ENCODE measurements at places on chromosomes 5 and 9.

GRCh38 chr9:36208521-36209253 is 18.0 kb downstream of the CLTA start:
- no peak for DNase-seq

DNA sequence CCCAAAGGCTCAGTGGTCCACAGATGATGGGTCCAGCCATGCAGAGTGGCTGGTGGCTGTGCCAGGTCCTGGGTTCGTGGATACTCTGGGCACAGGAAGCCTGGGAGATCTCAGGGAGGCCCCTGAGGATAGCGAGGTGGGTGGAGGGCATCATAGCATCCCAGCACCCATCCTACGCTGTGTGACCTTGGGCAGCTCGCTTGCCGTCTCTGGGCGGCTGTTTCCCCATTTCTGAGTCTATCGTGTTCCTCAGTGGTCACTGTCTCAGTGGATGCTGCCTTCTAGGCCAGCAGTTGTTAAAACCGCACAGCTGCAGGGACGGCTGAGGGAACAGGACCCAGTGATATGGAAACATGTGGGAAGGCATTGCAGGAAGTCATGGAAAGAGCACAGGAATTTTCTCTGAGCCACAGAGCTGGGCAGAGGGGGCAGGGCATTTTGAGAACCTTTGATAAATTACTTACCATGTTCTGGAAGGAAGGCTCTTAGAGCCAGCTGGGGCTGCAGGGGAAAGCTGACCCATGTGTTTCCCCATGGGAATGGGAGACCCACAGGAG is 86.4 kb upstream of the COL5A1 start:
- DNase-seq: peak; percentile 18

DNA sequence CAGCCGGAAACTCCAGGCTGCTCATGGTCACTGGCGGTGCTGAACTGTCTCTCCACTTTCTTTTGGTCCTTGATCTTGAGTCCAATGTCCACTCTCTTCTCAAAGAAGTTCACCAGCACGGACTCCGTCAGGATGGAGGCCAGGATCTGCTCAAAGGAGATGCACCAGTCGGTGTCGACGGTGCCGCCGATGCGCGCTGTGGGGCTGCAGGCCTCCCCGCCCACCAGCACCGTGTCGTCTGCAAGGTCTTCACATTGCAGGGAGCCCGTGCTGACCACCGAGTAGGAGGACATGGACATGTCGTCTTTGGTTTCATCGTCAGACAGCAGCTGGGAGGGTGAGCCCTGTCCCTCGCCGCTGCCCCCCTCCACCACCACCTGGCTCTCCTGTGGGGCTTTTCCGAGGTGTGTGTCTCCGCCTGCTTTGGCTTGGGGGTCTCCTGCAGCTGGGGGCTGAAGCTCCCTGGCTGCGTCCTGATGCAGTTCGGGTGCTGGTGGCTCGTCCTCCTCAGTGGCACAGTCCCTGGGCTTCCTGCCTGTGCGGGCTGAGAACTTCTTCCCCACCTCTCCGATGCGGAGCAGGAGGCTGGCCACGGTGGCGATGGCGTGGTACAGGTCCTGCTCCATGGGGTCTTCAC is 5.0 kb upstream of the MRNIP start:
- DNase-seq: no peak

- no peak for DNase-seq
Measured at GRCh38 chr9:127390563-127390962, 6.4 kb upstream of the SLC2A8 start.

DNA sequence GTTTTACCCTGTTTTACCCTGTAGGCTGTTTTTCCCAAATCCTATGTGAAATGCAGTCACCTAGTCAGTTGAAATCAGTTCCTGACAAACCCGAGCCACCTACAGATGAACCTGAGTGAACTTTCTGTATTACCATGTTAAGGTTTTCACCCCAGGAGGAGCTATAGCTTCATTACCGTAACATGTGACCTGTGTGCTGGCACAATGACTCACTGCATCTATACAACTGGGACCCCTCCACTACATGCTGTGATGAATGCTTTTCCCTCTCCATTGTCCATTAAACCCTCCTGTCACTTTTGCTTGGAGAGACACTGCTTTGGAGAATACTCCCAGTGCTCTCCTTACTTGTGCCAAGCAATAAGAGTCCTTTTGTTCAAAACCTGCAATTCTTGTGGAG is 1974.8 kb downstream of the EFNA5 start:
- DNase-seq: no peak

- DNase-seq: peak; percentile 21
Measured at GRCh38 chr5:140341591-140341990, 4.8 kb downstream of the HBEGF start.

GRCh38 chr5:67353500-67354450 is 157.2 kb upstream of the CD180 start:
- no peak for DNase-seq

- no peak for DNase-seq
Measured at GRCh38 chr5:174281089-174281760, 235.7 kb downstream of the NSG2 start.

DNA sequence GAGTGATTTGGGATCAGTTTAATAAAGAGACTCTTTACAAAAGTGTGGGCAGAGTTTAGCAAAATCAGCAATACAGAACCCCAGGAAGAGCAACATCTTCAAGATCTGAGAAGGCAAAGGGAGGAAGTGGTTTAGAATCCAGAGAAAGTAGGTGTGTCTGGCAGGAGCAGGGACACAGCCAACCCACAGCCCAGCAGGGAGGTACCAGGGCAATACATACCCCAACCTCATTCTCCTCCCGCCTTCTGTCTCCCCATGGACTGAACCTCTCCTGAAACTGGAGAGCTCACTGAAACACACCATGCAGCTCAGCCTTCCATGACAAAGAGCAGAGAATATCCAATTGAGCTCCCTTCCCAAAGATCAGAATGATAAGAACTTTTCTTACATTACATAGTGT is 283.4 kb downstream of the PRELID2 start:
- DNase-seq: no peak

DNA sequence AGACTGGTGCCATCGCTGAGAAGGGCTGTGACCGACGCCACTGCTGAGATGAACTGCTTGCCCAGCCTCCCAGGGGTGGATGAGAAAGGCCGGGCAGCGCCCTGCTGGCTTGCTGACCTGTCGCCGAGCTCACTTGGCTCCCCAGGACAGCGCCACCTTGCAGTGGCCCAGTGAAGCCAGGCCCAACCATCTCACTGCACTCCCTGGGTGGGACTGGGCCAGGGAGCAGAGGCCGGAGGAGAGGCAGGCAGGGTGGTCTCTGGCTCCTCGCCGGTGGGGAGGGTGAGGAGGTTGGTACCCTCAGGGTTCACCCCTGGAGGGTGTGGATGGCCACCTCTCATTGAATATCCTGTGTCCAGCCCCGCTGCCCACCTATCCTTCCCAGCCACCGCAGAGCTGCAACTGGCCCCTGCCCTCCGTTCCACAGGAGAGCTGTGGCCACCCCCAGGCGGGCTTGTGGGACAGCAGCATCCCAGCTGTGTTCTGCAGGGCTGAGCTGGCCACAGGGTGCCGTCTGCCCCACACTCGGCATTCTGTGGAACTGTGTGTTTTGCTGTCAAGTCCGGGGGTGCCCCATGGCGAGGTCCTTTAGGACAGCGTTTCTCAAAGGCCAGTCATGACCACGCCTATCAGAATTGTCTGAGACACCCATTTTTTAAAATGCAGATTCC is 41.0 kb upstream of the FCN2 start:
- DNase-seq: no peak

DNA sequence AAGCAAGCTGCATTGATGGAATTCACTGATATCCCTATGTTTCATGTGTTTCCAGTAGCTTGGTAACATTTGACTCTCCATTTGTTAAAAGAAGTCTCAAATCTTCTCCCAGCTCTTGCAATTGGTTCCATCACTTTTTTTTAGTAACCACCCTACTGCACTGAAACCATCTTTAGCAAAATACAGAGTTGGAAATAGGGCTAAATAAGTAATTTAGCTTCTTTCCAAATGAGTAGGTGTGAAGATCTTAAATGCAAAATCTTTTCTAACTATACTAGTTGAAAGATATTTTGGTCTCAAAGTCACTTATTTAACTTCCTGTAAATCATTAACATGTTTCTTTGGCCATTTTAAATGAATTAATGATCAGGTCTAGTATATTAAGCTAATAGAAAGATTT is 138.1 kb downstream of the DIRAS2 start:
- DNase-seq: no peak

DNA sequence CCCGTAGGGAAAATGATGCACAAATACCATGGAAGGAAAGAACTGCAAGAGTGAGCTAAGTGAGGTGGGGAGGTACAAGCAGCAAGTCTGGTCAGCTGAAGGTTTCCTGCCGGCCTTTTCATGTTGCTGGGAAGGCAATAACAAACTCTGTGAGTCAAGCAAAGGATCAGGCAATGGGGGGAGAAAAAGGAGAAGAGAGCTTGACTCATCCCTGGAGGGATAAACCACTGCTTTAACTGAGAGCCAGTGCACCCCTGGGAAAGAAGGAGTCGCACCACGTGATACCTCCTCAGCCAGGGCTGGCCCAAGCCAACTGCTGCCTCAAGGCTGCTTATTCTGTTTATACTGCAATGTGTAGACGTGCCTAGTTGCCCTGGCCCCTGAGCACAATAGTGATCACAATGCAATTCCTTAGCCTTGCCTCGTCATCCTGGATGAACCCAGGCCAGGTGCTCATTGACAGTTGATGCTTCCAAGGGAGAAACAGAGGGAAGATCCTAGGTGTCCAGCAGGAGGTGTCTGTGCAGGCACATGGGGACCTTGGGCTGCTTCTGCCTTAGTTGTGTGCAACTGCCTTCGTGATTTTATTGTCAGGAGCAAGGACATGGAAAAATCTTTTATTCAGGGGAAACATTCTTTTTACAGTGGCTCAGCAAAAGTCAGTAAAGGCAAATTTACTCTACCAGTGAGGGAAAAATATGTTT is 203.0 kb upstream of the TUT7 start:
- no peak for DNase-seq

GRCh38 chr5:107597247-107597646 is 73.5 kb downstream of the EFNA5 start:
- no peak for DNase-seq

DNA sequence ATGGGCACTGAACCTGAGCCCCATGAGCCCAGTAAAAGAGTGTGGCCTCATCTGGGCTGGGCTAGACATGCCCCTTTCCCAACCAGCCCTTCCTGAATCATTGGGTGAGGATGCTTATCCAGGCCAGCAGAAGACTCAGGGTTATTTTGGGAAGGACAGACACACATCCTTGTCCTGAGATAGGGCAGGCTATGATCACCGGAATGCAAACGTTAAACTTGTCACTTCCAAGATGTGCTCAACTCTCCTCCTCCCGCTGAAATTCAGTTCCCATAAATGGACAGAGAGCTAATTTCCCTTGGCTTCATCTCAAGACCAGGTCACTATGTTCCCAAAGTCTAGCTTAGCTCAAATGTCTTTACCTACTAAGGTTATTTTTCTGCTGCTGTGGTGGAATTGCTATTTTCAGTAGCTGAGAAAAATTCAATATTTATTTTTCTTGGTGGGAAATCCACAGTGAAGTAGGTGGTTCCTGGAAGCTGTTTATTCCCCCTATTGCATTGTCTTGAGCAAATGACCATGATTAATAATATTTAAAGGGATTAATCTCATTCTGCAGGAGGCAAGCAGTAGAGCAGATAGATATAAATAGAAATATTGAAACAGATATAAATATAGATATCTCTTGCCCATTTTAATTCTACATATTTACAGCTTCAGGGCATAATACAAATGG is 70.0 kb downstream of the NXNL2 start:
- no peak for DNase-seq

- no peak for DNase-seq
Measured at GRCh38 chr5:88948746-88949600, 66.0 kb upstream of the MEF2C start.

DNA sequence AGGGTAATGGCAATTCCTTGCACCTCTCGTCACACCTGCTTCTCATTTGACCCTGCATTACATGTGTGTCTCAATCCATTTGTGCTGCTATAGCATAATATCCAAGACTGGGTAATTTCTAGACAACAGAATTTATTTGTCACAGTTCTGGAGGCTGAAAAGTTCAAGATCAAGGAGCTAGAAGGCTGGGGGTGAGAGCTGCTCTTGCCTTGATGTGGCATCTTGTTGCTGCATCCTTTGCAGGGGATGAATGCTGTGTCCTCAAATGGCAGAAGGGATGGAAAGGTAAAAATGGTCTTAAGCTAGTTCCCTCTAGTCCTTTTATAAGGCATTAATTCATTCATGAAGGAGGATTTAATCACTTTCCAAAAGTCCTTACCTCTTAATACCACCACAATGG is 323.7 kb upstream of the RPS23 start:
- DNase-seq: no peak

GRCh38 chr5:160929906-160930305 is 77.9 kb upstream of the ATP10B start:
- DNase-seq: no peak

DNA sequence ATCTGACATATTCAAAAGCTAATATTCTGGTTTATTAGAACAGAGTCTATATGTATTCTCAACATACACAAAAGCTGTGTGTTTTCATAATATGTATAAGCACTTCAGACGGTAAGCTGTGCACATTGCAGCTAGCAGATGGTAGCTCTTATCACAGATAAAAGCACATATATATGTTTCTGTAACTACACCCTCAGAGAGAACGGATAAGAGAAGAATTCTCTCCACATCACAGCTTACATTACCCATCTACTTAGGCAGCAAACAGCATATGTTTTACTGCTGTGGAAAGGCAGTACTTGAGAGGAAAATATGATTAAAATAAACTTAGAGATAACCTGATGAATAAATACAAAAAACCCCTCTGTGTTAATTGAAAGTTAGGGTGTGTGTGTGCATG is 450.9 kb upstream of the ZNF608 start:
- no peak for DNase-seq

DNA sequence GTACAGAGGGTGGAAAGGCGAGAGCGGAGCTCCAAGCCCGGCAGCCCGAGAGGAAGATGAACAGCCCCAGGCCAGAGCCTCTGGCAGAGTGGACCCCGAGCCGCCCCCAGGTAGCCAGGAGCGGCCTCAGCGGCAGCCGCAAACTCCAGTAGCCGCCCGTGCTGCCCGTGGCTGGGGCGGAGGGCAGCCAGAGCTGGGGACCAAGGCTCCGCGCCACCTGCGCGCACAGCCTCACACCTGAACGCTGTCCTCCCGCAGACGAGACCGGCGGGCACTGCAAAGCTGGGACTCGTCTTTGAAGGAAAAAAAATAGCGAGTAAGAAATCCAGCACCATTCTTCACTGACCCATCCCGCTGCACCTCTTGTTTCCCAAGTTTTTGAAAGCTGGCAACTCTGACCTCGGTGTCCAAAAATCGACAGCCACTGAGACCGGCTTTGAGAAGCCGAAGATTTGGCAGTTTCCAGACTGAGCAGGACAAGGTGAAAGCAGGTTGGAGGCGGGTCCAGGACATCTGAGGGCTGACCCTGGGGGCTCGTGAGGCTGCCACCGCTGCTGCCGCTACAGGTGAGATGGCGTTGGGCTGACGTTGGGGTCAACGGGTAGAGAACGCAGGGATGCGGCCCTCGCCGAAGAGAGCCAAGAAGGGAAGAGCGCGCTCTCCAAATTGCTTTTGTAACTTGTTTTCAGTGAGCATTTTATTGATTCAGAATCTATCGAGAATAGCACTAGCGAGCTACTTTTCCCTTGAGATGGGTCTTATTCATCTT is at the start of gene PTGER4:
Gene PTGER4, plus strand, starts transcription at position 3 of the 769 bp plus-strand sequence. CDS start 1,079 bp downstream, outside the sequence.
- no peak for DNase-seq

Measured in dorsolateral prefrontal cortex (tissue), 122 donors.